ENCODE measurements at places on chromosomes 12 and 14.

GRCh38 chr14:20772650-20773049 lies 4.4 kb downstream of the EDDM3B start:
- no peak for DNase-seq

GRCh38 chr12:32688786-32689185 lies 9.7 kb downstream of the DNM1L start:
- DNase-seq: no peak

DNA sequence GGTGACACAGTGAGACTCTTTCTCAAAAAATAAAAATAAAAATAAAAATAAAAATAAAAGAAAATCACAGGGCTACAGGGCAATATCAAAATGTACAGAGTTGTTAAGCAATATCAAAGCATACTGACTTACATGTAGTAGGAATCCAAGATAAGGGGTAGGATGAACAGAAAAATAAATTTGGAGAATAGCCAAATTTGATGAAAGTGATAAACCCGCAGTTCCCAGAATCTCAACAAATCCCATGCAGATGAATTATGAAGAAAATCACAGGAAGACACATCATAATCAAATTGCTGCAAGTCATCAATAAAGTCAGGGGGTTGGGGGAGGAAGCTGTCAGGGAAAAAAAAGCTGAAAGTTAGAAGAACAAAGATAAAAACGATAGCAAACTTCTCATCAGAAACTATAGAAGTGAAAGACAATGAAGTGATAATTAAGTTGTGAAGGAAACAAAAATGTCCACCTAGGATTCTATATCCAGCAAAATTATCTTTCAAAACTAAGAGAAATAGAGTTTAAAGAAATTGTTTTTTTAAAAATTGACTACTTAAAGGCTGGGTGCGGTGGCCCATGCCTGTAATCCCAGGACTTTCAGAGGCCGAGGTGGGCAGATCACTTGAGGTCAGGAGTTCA lies 15.4 kb downstream of the DDHD1 start:
- no peak for DNase-seq

- no peak for DNase-seq
These were observed 553 bp upstream of the DAZAP2 start for GRCh38 chr12:51238037-51238509.

DNA sequence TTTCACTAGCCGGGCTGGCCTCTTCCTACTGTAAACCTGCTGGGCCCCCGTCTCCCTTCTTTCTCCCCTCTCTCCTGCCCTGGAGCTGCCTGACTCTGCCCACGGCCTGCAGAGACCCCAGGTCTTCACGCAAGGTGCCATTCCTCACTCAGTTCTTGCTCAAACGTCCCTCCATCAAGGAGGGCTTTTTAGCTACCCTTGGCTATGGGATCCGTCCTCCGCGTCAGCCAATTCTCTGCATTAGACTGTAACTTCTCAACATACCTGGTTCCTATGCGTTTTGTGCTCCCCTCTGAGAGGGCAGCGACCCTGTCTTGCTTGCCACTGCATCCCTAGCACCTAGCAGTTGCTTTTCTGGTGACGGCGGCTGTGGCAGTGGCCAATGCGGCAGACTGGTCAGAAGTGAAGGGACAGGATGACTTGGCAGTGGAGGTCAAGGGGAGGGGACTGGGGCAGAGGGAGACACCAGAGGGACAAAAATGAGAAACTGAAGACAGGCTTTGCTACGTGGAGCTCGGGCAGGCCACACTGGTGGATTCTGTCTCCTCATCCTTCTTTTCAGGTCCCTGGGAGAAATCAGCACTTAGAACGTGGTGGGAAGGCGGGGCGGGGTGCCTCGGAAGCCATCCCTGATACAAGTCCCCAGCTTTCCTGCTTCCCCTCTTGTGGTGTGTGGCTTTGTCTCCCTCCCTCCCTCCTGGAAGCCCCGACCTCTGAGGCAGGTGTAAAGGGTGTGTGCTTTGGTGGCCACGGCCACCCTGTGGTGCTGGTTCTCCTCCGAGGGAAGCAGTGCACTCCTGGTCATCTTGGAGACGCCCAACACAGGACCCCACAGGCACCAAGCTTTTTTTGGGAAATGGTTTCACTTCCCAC lies 1.8 kb downstream of the B3GNT4 start:
- DNase-seq: no peak

GRCh38 chr12:127925971-127926370 lies 341.0 kb upstream of the TMEM132C start:
- DNase-seq: no peak

GRCh38 chr14:93946541-93947090 lies 19.5 kb downstream of the FAM181A start:
- no peak for DNase-seq

DNA sequence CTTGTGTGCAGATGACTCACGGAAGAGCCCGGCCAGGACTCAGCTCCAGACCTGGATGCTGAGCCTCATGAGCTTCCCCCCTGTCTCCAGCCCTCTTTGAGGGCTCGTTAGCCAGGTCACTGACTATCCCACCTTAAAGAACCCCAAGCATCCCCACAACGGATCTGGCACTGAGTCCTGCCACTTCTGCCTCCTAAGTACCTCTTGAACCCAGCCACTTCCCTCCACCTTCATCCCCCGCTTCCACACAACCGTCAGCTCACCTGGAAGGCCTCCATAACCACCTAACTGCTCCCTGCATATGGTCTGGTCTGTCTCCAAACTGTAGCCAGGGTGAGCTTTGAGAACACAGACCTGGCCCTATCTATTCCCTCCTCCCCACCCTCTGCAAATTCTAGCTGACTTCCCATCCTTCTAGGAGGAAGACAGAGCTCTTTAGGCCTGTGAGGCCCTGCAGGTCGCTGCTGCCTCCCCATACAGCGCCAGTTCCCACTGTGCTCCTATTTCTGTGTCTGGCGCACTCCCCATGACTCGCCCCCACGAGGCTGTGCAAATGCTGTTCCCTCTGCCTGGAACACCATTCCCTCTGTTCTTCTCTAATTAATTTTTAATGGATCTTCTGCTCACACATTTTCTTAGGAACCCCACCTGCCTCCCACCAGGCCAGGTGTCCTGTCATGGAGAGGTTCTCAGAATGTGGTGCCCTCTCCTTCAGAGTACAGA lies 2.9 kb upstream of the HSP90AA1 start:
- DNase-seq: no peak

DNA sequence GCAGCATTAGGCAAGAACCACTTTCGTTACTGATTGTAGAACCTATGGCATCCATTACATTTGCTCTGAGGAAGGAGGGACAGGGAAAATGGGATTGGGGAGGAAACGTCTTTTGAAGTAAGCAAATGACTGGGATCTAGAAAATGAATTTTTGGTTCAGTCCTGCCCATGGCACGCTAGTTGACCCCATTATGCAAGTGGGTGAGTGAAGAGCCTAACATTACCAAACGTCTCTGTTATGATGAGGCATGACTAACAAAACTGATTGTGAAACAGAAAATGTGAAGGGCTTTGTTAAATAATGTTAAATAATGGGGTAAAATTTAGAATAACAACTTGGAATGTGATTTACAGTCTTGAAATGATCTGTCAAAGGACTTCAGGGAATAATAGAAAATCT lies 38.9 kb downstream of the CPSF2 start:
- DNase-seq: no peak

- no peak for DNase-seq
These were observed 2.2 kb upstream of the KRT3 start for GRCh38 chr12:52798003-52798670.

GRCh38 chr12:49961111-49961922 lies at the start of gene AQP5:
TSS of gene AQP5 (plus strand) at chr12:49961872. CDS start at chr12:49962018, 146 bp downstream.
- DNase-seq: no peak

DNA sequence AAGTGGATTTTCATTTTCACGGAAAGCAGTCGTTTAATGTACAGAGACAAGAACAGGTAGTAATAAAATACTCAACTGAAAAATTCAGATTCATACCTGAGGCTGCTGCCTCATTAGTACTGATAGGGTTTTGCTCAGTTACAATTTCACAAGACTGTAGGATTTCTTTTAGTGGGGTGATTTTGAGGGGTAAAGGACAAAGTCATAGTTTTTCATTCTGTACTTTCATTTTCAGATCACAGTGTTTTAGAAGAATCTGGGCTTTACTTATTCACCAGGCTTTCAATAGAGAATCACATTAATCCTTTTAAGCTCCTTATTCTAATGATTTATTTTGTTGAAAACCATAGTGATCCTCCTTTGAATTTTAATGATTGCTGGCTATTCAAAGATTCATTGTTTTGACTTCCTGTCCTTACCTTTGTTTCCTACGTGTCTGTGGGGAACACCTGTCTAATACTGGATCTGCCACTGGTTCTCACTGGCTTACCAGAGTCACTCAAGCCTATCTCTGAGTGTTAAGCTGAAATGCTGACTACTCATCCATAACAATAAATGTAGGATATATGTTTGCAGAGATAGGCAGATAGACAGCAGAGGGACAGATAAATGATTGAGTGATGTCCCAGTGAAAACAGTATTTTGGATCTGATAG lies 243.8 kb upstream of the NPAS3 start:
- no peak for DNase-seq
